Globus pallidus (tissue), 1 donor: ENCODE measurements at places on chromosomes 12 and 14.

- DNase-seq: no peak
These were observed 365 bp upstream of the TPI1 start for GRCh38 chr12:6866920-6867412.

DNA sequence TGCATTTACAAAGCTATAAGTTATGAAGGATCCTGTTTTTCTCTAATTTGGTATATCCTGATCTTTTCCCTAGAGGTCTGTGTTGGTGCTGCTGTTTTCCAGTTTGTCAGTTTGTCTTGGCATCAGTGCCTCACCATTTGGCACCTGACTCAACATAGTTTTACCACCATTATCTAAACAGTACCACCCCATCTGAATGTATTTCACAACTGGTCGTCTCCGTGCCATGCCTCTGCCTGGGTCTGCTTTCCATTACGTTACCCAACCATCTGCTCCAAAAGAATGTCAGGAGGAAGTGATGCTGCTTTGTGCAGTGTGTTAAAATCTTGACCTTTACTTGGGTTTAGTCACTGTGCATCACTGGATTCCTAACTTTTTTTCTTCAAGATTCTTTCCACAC, 129.3 kb upstream of the RASSF8 start:
- DNase-seq: no peak

DNA sequence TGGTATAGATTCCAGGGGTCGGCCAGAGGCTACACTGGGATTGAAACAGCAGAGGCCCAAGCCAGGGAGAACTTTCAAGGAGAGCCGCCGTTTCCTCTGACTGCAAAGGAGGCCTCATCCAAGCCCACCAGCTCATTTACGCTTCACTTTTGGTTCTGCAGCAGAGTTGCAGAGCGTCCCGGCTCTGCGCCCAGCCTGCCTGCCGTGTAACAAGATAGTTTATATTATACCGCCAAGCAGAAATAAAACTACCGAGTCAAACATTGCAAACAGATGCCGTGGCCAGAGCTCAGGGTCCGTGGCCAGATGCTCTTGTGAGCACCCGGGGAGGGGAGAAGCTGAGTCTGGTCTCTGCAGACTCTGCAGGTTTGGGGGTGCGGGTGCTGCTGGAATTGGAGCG, 60.7 kb upstream of the TBX3 start:
- DNase-seq: no peak

GRCh38 chr12:96208801-96209549, 14.8 kb downstream of the ELK3 start:
- no peak for DNase-seq

GRCh38 chr12:83622205-83622604, 935.5 kb downstream of the TMTC2 start:
- DNase-seq: no peak

DNA sequence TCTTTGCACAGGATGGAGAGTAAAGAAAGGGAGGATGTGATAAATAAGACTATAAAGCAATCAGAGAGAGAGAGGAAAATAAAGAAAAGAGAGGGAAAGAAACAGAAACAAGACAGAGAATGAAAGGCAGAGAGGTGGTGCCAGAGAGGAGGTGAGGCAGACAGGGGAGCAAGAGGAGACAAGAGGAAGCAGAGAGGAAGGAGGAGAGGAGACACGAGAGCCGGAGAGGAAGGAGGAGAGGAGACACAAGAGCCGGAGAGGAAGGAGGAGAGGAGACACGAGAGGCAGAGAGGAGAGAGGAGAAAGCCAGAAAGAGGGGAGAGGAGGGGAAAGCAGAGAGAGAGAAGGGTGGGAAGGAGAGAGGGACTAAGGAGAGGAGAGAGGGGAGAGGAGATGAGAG, 125.2 kb downstream of the PAPOLA start:
- no peak for DNase-seq

- no peak for DNase-seq
These were observed 1209.5 kb downstream of the SLC16A7 start for GRCh38 chr12:60805364-60805763.

DNA sequence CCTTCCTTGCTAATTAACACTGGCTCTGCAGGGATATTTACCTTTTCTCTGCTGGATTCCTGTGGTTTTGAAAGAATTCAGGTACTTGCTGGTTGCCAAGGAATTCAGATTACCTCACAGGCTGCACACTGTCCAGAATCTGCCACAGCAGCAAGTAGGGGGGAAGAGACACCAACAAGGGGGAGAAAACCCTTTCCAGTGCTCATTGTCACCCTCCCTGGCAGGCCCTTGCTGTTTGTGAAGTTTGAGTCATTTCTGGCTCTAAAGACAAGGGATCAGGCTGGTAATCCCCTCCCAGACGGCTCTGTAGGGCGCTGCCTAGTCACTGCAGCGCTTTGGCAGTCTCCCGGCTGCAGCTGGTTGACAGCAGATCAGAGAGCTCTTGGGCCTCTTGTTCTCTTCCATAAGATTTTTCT, 50.8 kb downstream of the TTLL5 start:
- peak; percentile 98 for DNase-seq

DNA sequence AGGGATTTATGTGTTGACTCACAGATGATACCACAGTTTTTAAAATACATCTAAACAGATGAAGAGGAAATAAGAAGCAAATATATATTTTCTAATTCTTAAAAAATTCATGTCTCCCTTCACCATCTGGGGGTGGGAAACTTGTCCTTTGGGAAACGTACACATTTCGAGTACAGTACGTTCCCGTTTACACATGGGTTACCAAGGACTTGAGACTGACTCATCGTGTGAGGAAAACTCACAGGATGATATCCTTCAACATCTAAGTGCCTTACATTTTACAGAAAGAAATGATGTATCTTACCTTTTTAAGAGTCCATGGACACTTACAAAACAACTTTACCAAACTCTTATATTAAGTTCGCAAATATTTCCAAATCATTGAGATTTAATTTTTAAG, 16.0 kb upstream of the FBLN5 start:
- no peak for DNase-seq

GRCh38 chr14:95067526-95067925, 89.8 kb downstream of the DICER1 start:
- no peak for DNase-seq

GRCh38 chr12:47048541-47048940, 30.9 kb upstream of the PCED1B start:
- DNase-seq: no peak

DNA sequence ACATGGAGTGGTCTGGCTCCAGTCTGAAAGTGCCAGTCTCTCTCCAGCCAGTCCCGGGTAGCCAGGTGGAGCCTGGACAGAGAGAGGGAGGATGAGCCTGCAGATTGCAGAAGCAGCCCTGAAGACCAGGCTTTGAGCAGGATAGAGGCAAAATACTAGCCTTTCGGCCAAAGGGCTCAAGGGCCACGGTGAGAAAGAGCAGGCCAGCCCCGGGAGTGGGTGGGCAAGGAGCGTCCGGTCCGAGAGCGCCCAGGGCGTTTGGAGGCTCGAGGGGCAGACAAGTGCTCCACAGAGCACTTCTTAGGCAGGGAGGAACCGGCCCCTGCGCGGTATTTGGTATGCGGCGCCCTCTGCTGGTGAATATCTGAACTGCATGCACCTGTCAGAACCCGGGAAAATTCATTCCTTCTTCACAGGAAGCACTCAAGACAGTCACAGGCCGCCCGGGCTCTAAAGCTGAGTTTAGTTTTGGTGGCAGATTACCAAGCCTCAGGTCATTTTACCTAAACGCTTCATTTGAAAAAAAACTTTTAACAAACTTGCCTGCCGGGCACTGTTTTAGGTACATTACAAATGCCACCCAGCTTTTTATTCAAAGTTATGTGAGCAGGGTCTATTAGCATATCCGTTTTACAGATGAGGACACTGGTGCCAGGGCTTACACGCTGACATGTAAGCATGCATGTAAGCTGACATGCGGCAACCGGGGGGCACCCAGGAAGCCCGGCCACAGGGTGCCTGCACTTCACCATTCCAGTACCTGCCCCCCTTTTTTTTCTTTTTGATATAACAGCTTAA, 21.0 kb upstream of the PSMC1 start:
- peak; percentile 47 for DNase-seq

DNA sequence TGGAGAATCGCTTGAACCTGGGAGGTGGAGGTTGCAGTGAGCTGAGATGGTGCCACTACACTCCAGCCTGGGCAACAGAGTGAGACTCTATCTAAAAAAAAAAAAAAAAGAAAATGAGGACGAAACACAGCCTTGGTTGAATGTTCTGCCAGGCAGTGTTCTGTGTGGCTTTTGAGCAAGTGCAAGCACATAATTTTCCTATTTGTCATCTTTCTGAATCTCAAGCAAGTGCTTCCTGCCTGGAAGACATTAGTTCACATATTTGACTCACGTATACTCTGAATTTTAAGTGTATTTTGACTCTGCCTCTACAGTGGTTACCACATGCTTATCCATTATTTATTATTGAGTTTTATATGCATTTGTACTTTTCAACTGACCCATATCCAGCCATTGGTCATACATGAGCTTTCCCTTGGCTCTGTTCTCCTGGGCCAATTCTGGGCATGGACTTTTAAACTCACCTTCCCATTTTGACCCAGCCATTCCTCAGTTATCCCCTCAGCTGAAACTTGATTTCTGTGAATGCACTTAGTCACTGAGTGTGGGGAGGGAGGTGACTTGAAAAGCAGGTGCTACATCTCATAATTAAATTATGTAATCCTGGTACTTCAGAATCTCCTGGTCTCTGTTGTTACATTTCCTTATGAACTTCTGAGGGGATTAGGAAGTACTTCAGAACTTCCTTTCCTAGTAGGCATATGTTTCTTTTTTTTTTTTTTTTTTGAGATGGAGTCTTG, 8.1 kb downstream of the OR10G2 start:
- DNase-seq: no peak

DNA sequence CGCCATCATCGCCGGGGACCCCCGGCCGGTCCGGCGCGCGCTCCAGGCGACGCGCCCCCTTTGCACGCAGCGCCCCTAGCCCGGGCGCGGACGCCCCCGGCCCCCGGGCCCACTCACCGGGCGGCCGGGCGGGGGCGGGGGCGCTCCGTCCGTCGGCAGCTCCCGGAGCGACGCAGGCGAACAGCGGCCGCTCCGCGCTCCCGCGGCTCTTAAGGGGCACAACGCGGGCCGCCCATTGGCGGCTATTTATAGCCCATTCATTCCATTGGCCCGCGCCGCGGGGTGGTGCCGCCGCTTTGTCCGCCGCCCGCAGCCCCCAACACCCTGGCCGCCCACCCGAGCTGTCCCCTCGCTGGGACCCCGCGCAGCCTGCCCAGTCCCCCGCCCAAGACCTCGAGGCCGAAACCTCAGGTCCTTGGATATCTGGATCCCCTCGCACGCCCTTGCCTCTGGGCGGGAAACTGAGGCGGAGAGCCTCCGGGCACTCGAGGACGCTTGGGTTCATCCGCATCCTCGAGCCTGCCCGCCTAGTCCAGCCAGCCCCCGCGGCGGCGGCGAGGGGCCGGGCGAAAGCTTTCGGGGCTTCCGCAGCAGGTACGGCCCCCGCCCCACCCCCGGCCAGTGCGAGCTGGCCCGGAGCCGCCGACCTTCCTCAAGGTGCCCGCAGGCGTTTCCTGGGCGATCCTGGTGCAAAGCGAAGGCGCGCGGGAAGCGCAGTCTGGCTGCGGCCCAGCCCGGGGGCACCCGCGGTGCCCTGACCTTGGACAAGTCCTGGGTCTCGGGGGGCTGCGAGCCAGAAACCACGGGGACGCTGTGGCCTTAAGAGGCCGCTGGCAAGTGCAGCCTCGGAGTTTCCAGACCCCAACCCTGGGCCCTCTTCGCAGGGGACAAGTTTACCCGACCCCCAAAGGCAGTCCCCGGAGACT, at the start of gene CKB:
Gene CKB (minus strand): TSS at position 182 of the 926 bp plus-strand sequence. CDS start 337 bp downstream, outside the sequence.
- DNase-seq: peak; percentile 83

DNA sequence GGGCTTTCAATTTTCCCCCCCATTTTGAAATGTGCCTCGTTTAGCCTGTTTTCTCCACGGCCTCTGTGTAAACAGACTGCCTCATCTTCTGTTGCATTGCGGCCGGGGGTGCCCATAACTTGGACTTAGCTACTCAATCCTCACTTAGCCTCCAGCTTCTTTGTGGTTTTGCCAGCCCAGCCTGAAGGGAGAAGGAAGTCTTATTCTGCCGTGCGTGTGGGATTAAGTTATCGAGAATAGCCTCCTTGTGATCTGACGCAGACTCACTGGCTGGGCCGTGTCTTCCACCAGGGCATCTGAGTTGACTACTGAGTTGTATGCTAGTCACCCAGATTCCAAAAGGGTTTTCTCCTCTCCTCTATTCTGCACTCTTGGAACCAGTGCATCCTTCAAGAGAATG, 8.1 kb downstream of the PRKAB1 start:
- DNase-seq: no peak

DNA sequence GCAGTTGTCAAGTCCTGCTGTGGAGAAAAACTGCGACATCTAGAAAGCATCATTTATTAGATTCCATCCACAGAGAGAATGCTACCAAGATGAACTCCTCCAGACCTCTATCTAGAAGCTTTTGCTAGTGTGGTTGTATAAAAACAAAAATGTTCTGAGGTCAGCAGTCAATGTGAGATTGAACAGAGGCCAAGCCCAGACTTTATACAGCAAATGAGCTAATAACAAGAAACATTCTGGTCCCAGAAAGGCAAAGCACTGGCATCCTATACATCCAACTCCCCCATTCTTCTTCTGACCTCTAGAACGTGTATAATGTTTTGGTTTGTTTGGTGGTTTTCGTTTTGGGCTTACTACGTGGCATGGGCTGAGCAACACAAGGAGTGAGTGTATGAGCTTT, 26.7 kb upstream of the RIN3 start:
- DNase-seq: no peak

DNA sequence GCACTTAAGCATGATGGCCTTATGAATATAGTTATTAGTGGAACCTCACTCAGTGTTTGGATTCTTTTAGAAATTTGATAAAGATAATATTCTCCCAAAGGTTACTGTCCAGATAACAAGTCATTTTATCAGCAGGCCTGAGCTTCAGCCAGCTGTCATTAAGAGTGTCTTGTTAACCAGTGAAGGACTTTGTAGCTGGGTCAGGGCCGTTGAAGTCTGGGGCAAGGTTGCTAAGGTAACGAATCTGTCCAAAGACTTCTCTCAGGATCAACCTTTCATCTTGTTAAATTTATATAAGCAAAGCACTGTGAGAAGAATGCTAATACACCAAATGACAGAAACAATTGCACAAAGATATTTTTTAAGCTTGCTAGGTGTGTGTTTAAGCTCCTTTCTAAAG, 271.3 kb upstream of the TMPO start:
- DNase-seq: no peak

DNA sequence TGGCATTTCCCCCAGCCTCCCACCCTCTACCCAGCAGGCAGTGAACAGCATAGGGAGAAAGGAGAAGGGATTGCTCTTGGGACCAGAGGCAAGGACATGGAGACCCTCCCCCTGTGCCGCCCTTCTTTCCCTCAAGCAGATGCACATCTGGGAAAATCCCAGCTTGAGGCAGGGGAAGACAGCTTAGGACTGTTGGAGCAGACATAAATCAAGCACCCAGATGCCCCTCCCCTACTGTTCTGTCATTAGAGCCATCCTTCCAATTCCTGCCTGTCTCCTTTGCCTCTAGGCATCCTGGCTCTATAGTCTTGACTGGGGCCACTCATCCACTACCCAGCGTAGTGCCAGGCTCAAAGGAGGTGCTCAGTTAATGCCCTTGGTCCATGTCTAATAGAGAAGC, 7.5 kb upstream of the CISTR start:
- no peak for DNase-seq
